ENCODE measurements at places on chromosomes 13 and 19. TPM values are rescaled to one million over a fixed set of nuclear protein-coding genes. Genes with fewer than 3 reads are reported as not detected.

The ACER1 gene
- not detected for total RNA-seq

The HCN2 gene
- total RNA-seq = 0.21 TPM

The IGFL1 gene
- total RNA-seq = not detected

The PRX gene
- total RNA-seq = 25.6 TPM

The TRPC4 gene
- total RNA-seq = 0.28 TPM

The ODAD3 gene
- total RNA-seq = 9.8 TPM

The ZNF534 gene
- 0.18 TPM for total RNA-seq

DNA sequence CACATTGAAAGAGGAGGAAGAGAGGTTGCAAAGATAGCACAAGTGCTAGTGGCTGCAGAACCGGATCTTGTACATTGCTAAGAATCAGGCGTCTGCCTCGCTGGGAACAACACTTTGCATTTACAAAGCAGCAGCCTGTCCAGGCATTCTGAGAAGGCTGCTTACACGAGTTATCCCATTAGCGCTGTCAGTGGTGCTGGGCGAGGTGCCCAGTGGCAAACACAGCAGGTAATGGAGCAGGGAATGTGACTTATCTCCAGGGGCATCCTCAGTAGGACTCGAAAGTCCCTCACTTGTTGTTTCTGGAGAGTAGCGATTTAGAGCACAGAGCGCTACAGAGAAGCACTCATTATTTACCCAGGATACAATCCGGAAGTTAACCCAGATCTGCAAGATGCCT lies 209.6 kb downstream of the OLFM4 start:
- no peak overlapping the region for H3K4me3 ChIP-seq
- H3K4me1 ChIP-seq = peaks cover 5% of the 10 kb centered on the region
- peaks cover 4% of the 10 kb centered on the region for H3K27me3 ChIP-seq

DNA sequence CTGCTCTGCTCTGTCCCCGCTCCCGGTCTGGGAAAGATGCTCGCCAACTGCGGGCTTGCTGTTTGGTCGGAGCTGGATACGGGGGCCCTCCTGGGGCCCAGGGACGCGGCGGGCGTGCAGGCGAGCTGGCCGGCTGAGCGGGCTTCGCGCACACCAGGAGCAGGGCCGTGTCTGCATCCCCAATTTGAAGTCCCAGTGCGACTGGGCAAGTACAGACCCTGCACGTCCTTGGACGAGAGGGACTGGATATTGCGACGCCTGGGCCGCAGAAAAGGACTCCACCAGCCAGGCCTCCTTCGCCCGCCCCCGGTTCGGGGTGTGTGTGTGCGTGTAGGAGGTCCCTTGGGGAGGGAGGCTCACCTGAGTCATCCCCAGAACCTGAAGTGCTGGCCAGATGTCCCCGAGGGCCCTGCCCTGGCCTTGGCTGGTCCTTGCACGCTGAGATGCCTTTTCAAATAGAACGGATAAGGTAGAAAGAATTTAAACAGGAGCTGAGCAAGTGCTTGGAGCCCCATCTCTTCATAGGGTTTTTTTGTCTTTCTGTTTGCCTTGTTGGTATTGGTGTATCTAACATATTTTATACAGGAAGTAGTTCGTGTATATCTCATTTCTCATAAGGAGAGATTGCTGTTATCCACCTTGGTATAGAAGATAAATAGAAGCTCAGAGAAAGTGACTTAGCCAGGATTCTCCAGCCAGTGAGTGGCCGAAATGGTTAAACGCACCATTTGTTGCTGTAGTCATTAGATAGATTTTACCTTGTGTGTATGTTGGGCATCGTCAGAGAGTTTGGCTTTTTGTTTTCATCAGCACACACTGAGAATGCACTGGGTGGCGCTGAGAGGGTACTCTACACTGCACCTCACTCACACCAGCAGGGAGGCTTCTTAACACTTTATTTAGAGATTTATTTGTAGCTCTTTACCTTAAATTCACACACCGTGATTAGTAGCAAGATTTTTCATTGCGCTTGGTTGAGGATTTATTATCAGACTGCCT lies 1.1 kb downstream of the NAXD start:
- peaks cover 5% of the 10 kb centered on the region for H3K4me1 ChIP-seq
- H3K27ac ChIP-seq = peak overlapping the region; percentile 97
- peak overlapping the region; percentile 94 for H3K4me3 ChIP-seq
- no peaks in the 10 kb centered on the region for H3K36me3 ChIP-seq
- DNase-seq = peak; percentile 39
- no peaks in the 10 kb centered on the region for H3K27me3 ChIP-seq

- DNase-seq = peak; percentile 83
- H3K4me1 ChIP-seq = no peaks in the 10 kb centered on the region
- H3K4me3 ChIP-seq = peak within 1 kb of the TSS; percentile 58
- H3K27ac ChIP-seq = peak within 1 kb of the TSS; percentile 63
- H3K27me3 ChIP-seq = peaks cover 59% of the 10 kb centered on the region
- no peaks in the 10 kb centered on the region for H3K36me3 ChIP-seq
These were observed at the start of gene TMEM255B for GRCh38 chr13:113758651-113759524. Gene TMEM255B, plus strand, starts transcription at chr13:113759226. Its CDS starts 44 bp downstream, at chr13:113759270.

GRCh38 chr19:36972571-36972970 lies 56.4 kb downstream of the ZNF568 start:
- no peak for DNase-seq
- H3K27me3 ChIP-seq = no peaks in the 10 kb centered on the region
- H3K4me3 ChIP-seq = peak overlapping the region; percentile 86
- H3K36me3 ChIP-seq = peaks cover 3% of the 10 kb centered on the region
- peak overlapping the region; percentile 85 for H3K27ac ChIP-seq
- no peaks in the 10 kb centered on the region for H3K4me1 ChIP-seq

- no peak overlapping the region for H3K4me3 ChIP-seq
- no peaks in the 10 kb centered on the region for H3K36me3 ChIP-seq
- no peaks in the 10 kb centered on the region for H3K27me3 ChIP-seq
- DNase-seq = no peak
These were observed 15.0 kb upstream of the ALOX5AP start for GRCh38 chr13:30720172-30720869.

GRCh38 chr13:112374271-112374670 lies 1.9 kb upstream of the SPACA7 start:
- H3K27me3 ChIP-seq = peaks cover 9% of the 10 kb centered on the region
- H3K4me1 ChIP-seq = no peaks in the 10 kb centered on the region
- DNase-seq = no peak
- no peak overlapping the region for H3K4me3 ChIP-seq
- H3K27ac ChIP-seq = no peak overlapping the region
- H3K36me3 ChIP-seq = no peaks in the 10 kb centered on the region

- DNase-seq = no peak
- no peaks in the 10 kb centered on the region for H3K36me3 ChIP-seq
- no peak overlapping the region for H3K27ac ChIP-seq
- no peaks in the 10 kb centered on the region for H3K27me3 ChIP-seq
- H3K4me3 ChIP-seq = no peak overlapping the region
- no peaks in the 10 kb centered on the region for H3K4me1 ChIP-seq
These were observed 545.3 kb upstream of the PCDH20 start for GRCh38 chr13:61960981-61961380.

DNA sequence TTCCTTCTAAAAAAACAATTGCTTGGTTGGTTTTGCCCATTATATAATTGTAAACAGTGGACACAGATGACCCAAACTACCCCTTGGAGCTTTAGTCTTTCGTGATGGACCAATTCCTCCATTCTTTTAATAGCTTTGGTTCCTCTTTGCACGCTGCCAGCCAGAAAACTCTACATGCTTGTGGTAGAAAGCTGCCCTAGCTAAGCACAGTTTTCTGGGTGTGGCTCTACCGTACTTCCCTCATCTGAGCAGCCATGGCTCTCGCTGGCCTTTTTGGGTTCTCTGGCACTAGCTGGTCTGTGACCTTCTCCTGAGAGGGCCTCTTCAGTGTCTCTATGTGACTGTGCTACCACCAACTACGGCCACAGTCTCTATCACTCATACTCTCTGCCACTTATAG lies 29.9 kb upstream of the CEBPA start:
- no peak overlapping the region for H3K27ac ChIP-seq
- no peak overlapping the region for H3K4me3 ChIP-seq
- no peaks in the 10 kb centered on the region for H3K36me3 ChIP-seq

DNA sequence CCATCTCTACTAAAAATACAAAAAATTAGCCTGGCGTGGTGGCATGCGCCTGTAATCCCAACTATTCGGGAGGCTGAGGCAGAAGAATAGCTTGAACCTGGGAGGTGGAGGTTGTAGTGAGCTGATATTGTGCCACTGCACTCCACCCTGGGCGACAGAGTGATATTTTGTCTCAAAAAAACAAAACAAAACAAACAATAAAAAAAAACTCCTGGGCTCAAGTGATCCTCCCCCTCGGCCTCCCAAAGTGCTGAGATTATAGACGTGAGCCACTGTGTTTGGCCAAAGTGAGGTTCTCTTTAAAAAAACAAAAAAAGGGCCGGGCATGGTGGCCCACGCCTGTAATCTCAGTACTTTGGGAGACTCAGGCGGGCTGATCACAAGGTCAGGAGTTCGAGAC lies 3.8 kb upstream of the JUNB start:
- no peaks in the 10 kb centered on the region for H3K27me3 ChIP-seq
- peaks cover 83% of the 10 kb centered on the region for H3K4me1 ChIP-seq
- no peaks in the 10 kb centered on the region for H3K36me3 ChIP-seq
- peak overlapping the region; percentile 87 for H3K27ac ChIP-seq
- H3K4me3 ChIP-seq = no peak overlapping the region

DNA sequence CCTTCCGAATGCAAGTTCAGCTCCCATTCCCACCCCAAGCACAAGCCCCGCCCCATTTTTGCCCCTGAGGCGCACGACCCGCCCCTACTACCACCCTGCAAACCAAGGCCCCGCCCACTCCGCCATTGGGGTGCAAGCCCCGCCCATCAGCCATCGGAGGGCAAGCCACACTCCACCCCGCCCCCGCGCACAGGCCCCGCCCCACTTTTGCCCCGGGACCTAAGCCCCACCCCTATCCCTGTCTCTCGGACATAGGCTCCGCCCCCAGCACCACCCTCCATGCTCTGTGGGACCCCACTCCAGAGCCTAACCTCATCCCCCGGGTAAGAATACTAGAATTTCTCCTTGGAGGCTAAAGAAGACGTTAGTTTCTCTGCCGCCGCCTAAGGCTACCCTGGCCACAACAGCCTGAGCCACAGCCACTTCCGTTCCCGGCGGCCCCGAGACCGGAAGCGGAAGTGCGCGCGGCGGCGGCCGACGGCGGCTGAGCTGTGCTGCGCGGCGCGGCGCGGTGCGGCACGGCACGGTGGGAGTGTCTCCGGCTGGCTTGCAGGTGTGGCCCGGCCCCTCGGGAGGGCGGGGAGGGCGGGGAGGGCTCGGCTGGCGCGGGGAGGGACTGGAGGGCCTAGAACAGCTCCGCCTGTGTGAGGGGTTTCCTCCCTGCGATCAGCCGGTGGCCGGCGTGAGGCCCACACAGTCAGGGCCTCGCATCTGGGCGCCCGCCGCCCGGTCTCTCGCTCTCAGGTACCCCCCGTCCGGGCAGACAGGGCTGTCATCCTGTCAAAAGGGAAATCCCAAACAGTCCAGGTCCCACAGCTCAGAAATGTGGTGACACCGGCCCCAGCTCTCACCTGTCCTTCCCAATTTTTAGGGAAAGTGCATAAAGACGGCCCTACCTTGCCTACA lies at the start of gene ZNF333:
TSS of gene ZNF333 (plus strand) at position 451 of the 906 bp plus-strand sequence. CDS start 3,444 bp downstream, outside the sequence.
- peaks cover 4% of the 10 kb centered on the region for H3K4me1 ChIP-seq
- no peaks in the 10 kb centered on the region for H3K27me3 ChIP-seq
- peaks cover 4% of the 10 kb centered on the region for H3K36me3 ChIP-seq
- peak within 1 kb of the TSS; percentile 99 for H3K27ac ChIP-seq
- peak; percentile 90 for DNase-seq
- peak within 1 kb of the TSS; percentile 87 for H3K4me3 ChIP-seq

- no peaks in the 10 kb centered on the region for H3K27me3 ChIP-seq
- DNase-seq = no peak
- H3K36me3 ChIP-seq = no peaks in the 10 kb centered on the region
- H3K27ac ChIP-seq = no peak overlapping the region
These were observed 40.9 kb downstream of the GNG7 start for GRCh38 chr19:2661615-2662014.

DNA sequence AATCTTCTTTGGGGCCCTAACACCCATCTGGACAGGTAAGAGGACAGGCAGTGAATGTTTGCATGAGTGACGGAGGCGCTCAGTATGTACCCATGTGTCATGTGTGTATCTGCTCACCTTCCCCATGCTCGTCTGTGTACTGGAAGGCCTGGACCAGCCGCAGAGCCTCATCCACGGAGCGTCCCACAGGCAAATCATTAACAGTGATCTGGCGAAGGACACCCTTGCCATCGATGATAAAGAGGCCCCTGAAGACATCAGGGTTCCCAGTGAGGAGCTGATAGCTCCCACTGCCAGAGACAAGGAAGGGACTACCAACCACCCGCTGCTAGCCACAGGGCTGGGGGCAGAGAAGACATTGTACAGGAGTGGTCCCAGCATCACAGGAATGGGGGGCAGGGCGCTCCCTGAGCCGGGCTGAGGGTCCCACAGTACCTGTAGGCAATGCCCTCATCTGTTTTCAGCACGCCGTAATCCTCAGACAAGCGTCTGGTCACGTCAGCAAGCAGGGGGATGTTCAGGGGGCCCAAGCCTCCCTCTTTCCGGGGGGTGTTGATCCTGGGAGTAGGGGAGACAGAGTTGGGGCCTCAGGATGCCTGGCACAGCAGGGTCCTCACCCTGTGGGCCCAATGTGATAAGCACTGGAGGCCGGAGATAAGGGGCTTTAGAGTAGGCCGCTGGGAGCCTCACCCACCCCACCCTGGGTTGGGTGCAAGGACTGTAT lies 1.7 kb downstream of the PRDX2 start:
- DNase-seq = no peak
- no peaks in the 10 kb centered on the region for H3K36me3 ChIP-seq
- peaks cover 7% of the 10 kb centered on the region for H3K4me1 ChIP-seq
- no peak overlapping the region for H3K27ac ChIP-seq
- no peaks in the 10 kb centered on the region for H3K27me3 ChIP-seq

GRCh38 chr13:73810647-73811046 lies 323.6 kb downstream of the KLF12 start:
- H3K4me3 ChIP-seq = no peak overlapping the region
- H3K4me1 ChIP-seq = no peaks in the 10 kb centered on the region
- no peak for DNase-seq
- peaks cover 2% of the 10 kb centered on the region for H3K36me3 ChIP-seq
- no peaks in the 10 kb centered on the region for H3K27me3 ChIP-seq
- H3K27ac ChIP-seq = no peak overlapping the region

DNA sequence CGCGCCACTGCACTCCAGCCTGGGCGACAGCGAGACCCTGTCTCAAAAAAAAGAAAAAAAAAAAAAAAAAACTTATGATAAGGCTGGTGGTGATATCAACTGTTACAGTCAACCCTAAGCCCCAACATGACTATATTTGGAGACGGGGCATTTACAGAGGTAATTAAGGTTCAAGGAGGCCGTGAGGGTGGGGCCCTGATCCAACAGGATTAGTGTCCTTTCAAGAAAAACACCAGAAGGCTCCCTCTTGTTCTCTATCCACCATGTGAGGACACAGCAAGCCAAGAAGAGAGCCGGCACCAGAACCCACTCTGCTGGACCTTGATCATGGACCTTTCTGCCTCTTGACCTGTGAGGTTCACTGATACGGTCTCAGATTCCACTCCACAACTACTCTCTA lies 14.1 kb downstream of the MIER2 start:
- H3K27me3 ChIP-seq = no peaks in the 10 kb centered on the region
- H3K36me3 ChIP-seq = peaks cover 55% of the 10 kb centered on the region

DNA sequence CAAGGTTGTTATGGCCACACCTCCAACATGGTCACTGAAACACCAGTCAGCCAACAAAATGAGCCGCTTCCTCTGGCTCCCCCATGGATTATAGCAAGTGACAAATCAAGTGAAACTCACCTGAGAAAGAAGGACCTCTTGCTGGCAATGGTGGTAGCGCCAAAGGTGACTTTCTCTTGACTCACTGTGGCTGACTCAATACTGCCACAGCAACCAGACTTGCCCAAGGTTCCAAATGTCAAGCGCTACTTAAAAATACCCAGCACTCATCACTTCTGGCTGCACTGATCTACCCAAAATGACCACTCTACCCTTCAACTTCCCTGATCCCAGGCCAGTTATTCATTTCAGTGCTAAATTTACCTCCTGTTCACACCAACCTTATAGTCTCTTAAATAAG lies 495.5 kb downstream of the FOXO1 start:
- DNase-seq = no peak
- H3K4me3 ChIP-seq = no peak overlapping the region
- H3K27ac ChIP-seq = no peak overlapping the region
- no peaks in the 10 kb centered on the region for H3K36me3 ChIP-seq
- peaks cover 15% of the 10 kb centered on the region for H3K27me3 ChIP-seq
- H3K4me1 ChIP-seq = no peaks in the 10 kb centered on the region

All from lung (tissue), 17 donors.